ENCODE measurements at places on chromosomes 1 and 21.

DNA sequence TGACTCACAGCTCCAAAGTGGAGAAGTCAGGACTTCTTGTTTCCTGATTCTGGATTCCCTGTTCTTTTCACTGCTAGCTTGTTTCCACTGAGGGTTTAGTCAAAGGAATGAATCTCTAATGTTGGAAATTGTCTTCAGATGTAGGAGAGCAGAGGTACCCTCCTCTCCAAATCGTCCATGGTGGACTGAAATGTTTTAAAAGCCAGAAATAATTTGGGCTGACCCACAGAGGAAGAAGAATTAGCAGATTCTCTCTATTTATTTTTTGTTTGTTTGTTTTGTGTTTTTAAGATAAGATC lies 30.4 kb downstream of the GPA33 start:
- DNase-seq: no peak

DNA sequence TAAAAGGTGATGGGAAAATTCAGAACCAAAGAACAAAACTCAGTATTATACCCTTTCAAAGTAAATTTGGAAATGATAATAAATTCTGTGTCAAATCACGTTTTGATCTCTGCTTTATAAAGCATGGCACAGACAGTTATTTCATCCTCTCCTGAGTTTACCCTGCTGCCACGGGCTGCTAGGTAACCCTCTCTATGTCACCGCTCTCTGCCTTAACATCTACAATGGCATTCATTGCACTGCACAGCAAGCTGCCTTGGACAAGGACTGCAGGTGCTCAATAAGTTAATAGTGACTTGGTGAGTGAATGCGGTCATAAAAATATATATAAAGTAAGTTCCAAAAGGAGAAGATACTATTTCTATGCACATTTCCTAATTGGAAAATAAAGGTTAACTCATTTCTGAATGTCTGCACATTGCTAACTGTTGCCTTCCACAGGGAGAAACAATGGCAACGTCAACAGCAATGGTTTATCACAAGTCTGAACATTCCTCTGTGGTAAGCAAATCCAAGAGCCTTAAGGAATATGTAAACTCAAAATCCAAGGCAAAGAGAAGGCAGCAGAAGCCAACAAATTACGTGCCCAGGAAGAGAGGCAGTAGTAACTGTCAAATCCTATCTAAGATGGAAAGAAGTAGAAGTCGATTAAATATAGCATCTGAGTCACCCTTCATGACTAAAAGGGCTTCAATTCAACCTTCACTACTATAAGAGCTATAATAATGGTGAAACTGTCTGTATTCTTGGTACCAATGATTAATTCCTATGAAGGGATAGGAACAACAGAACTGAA lies 19.4 kb downstream of the FYB2 start:
- DNase-seq: peak; percentile 51

GRCh38 chr1:162371611-162372010 lies 5.0 kb downstream of the SPATA46 start:
- peak; percentile 74 for DNase-seq

DNA sequence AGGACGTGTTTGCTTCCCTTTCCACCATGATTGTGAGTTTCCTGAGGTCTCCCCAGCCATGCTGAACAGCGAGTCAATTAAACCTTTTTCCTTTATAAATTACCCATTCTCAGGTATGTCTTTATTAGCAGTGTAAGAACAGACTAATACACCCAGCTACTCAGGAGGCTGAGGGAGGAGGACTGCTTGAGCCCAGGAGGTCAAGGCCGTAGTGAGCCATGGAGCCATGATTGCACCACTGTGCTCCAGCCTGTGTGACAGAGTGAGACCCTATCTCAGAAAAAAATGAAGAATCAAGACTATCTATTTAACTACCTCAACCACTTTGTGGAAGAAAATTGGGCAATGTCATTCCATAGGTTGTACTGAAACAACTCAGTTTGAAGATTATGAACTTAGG lies 54.6 kb upstream of the SEC16B start:
- DNase-seq: no peak

DNA sequence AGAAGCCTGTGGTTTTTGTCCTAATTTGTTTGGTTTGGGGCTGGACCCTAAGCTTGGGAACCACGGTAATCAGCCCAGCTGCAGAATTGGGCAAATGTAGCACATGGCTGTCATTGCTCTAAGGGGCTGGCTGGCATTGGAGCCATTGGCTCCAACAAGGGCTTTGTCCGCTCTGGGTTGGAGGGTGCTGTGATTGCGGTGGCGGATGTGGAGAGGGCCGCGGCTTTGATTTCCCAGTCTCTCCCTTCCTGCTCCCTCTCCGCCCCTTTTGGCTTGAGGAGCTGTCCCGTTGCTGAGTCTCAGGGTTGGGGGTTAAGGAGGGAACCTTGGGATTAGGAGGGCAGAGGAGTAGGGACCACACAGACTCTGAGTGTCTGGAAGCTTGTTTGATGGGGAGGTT lies 91.7 kb upstream of the CD34 start:
- DNase-seq: no peak

DNA sequence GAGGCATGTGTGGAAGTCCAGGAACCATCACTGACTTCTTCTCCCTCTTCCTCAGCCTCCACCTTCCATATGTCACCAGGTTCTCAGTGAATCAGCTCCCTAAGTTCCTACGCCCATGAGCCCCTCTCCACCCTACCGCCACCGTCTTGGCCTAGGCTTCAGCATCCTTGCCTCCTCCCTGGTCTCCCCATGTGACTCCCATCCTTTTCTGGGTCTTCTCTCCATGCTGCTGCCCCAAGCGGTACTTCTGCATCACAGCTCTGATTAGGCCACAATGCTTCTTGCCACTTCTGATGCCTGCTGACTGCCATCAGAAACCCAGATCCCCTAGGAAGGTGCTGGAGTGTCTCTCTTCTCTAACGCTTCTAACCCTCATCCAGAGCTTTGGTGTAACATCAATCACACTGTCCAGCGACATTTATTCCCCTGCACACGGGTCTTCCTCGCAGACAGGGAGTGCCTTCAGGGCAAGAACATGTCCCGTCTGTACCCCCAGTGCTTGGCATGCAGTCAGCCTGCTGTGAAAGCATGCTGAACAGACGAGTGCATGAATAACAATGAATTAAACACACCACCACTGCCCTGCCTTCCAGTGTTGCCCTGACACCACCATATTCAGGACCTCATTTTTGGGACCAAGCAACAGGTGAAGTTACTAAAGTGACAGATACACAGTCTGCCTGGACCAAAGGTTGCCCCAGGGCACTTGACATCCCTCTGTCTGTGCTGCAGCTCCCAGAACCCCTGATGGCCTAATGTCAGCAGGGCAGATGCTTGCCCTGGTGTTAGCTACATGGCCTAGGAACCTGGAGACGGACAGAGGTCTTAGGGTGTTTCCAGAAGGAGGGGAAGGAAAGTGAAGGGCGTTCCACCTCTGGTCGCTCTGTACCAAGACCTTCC lies 158.7 kb upstream of the EDN2 start:
- DNase-seq: no peak

- DNase-seq: peak; percentile 37
Measured at GRCh38 chr21:44012474-44013379, 618 bp downstream of the TRAPPC10 start.

- DNase-seq: peak; percentile 91
Measured at GRCh38 chr1:89516055-89516454, 8.6 kb upstream of the LRRC8B start.

GRCh38 chr21:34131586-34131985 lies 58.2 kb downstream of the MRPS6 start:
- DNase-seq: no peak

GRCh38 chr1:230394134-230394533 lies 32.0 kb downstream of the PGBD5 start:
- no peak for DNase-seq

GRCh38 chr1:48691429-48692001 lies 85.2 kb downstream of the BEND5 start:
- DNase-seq: no peak

GRCh38 chr1:248841702-248842395 lies 3.8 kb downstream of the ZNF672 start:
- peak; percentile 75 for DNase-seq

DNA sequence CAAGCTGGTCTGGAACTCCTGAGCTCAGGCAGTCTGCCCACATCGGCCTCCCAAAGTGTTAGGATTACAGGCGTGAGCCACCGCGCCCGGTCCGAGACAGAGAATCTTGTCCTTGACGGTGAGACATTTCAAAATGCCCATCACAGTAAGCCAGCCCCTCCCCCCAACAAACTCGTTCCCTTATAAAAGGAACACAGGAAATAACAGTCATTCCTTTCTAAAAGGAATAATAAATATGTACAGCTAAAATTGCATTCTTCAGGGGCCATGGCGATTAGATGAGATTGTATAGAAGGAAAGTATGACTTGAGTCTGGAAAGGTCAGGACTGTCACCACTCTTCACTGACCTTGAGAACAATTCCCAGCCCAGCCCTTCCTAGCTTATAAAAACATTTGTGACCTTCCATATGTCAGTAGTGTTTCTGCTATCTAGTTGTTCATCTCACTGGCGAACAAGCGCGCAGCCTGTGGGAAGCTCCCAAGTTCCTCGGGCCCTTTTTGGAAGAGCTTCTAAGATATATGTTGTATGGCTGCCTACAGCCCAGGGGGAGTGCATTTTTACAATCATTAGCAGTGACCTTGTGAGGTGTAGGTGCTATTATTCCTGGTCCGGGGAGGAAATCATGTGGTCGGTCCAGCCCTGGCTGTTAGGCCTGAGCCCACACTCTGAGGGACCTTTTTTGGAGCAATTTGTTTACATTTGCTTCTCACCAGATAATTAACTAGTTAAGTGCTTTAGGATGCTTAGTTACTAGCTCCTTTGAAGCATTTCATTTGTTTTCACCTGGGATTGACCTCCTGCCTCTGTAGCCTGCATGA lies 8.7 kb downstream of the SZRD1 start:
- no peak for DNase-seq

DNA sequence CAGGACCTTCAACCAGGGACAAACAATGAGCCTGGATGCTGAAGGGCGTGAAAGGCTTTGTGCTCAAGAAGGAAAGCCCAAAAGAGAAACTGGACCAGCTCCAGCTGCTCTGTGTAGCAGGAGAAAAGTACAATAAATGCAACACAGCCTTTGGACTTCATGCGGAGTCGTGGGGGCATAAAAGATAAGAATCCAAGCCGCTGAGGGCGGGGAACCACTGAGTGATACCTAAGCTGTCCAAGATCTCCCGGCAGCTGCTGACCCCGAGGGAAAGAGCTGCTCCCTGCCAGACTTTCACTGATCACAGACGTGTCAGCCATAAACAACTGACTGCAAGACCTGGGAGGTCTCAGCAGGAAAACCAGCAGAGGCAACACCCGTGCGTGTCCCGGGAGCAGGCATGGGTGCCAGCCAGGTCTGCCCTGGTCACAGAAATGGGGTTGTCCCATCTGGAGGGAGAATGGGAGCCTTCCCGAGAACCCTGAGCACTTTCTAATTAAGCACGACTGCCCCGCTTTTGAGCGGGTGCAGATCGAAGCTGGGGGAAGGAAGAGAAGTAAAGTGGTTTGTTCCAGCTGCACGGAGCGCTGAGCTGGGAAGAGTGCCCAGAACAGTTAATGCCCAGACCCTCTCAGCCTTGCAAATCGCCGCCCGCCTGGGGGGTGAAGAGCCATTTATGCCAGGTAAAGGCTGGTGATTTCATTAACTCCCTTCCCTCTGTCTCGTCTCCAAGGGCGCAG lies 68.3 kb upstream of the TARDBP start:
- peak; percentile 9 for DNase-seq

- no peak for DNase-seq
Measured at GRCh38 chr1:22286491-22286890, 143.6 kb upstream of the WNT4 start.

DNA sequence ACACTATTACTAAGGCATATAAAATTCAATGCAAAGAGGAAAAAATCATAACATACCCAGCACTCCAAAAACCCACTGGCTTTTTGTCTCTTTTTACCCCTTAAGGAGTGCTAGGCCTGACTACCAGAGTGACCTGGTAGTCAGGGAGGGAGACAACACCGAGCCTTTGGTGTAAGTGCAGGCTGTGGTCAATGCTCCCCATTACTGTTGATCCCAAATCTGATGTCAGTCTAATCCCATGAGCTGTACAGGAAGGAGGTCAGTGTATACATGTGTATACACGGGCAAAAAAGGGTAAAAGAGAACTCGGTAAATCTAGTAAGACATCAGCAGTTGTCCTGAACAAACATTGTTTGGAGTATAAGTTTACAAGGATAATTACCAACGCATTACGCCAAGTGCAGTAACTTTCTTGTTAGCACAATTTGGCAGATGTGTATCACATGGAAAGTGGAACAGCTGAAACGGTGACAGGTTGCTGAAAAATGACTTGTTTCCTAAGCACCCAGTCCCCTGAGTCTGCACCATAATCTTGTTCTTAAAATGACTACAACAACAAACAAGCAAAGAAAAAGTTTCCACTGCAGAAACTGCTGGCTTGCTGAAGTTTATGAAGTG lies 217.9 kb downstream of the KCNH1 start:
- DNase-seq: no peak

GRCh38 chr1:30668546-30669327 lies 54.6 kb downstream of the MATN1 start:
- DNase-seq: no peak

DNA sequence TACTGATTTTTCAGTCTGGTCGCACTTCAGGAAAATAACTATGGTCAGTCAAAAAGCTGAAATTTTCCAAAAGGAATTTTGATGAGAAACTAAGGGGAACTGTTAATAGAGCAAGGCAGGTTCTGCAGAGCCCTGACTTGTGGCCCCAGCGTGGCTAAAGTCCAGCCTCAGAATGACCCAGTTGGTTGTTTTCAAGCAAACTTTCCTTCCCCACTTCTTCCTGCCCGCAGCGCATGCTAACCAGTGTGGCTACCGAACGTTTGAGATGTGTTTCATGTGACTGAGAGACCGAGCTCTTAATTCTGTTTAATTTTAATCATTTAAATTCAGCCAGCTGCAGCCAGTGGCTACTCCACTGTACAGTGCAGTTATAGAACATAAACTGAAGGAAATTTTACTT lies 6.2 kb upstream of the IL10RB start:
- no peak for DNase-seq

DNA sequence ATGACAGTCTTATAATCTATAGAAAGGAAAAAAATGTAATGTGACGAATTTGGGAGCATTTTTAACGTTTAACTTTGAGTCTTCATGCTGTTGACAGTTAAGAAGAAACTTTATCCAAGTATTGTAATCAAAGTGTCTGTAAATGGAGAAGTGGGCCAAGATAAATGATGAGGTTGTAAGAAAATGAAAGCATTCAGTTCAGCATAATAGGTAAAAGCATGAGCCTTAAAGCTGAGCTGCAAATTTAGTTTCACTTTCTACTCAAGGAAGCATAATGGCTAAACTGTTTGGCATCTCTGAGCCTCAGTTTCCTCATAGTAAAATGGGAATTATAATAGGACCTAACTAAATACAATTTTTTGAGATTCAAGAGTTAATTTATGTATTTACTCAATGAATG lies 1554.8 kb downstream of the KCNT2 start:
- DNase-seq: no peak

DNA sequence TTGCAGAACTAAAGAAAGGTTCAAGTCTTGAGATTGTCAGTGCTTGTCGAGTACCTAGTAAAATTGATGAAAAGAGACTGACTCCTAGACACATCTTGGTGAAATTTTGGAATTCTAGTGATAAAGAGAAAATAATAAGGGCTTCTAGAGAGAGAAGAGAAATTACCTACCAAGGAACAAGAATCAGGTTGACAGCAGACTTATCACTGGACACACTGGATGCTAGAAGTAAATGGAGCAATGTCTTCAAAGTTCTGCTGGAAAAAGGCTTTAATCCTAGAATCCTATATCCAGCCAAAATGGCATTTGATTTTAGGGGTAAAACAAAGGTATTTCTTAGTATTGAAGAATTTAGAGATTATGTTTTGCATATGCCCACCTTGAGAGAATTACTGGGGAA lies 16.3 kb downstream of the L1TD1 start:
- no peak for DNase-seq

GRCh38 chr1:7227654-7228053 lies 442.4 kb downstream of the CAMTA1 start:
- DNase-seq: no peak

- DNase-seq: peak; percentile 48
Measured at GRCh38 chr1:111468717-111469100, 5.1 kb upstream of the C1orf162 start.

Measured in epithelial cell of esophagus (primary cell).